ENCODE measurements at places on chromosomes 11 and 22.

DNA sequence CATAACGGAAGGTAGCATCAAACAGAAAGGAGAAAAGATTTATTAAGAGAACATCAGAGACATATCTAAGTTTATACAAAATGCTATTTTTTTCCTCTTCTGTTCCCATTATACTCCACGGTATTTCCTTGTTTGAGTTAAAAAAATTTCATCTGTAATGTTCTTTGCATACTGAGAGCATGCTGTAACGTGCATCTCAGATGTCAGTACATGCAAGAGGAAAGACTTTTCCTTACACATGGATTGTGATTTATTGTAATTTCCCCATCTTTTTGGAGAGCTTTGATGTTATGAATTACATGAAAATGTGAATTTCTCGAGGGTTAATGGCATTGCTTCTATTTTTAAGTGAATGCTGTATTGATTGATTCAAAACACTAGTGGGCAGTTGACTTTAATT is 1164.0 kb downstream of the LRRC4C start:
- no peak for DNase-seq

GRCh38 chr11:72373163-72373562 is 61.2 kb downstream of the CLPB start:
- DNase-seq, result no peak

- no peak for DNase-seq
Measured at GRCh38 chr11:65549096-65549495, 9.1 kb downstream of the LTBP3 start.

DNA sequence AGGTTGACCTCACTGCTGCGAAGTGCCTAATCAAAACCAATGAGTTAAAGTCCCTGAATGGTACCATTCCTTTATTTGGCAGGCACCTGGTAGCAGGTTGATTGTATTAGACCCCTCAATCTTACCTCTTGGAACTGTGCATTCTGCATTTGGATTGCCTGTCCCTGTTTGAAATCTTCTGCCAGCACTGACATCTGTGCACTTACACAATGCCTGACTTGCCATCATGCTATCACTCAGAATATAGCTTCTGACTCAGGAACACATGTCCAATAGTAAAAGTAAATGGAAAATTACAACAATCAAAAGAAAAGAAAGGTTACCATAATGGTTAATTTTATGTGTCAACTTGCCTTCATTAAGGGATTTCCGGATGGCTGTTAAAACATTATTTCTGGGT is 366.0 kb upstream of the PDGFD start:
- DNase-seq, result no peak

DNA sequence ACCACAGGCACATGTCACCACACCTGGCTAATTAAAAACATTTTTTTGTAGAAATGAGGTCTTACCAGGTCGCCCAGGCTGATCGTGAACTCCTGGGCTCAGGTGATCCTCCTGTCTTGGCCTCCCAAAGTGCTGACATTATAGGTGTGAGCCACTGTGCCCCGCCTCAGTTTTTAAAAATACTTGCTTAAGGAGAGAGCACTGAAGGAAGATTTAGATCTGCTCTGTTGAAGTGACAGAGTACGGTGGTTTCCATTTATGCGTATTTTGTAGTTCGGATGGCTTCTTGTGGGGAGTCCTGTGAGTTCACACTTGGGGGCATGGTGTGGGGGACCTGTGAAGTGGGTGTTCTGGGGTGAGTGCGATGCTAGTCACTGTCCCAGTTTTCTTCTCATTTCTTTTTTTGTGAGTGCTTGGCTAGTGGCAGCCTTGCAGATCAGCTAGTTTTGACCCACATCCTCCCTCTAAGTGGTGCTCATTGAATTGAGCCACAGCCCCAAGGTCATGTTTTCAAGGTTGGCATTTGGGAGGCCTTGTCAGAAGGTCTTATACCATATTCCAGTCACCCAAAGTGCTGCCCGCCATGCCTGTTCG is 31.5 kb downstream of the PTPRJ start:
- DNase-seq, result no peak

DNA sequence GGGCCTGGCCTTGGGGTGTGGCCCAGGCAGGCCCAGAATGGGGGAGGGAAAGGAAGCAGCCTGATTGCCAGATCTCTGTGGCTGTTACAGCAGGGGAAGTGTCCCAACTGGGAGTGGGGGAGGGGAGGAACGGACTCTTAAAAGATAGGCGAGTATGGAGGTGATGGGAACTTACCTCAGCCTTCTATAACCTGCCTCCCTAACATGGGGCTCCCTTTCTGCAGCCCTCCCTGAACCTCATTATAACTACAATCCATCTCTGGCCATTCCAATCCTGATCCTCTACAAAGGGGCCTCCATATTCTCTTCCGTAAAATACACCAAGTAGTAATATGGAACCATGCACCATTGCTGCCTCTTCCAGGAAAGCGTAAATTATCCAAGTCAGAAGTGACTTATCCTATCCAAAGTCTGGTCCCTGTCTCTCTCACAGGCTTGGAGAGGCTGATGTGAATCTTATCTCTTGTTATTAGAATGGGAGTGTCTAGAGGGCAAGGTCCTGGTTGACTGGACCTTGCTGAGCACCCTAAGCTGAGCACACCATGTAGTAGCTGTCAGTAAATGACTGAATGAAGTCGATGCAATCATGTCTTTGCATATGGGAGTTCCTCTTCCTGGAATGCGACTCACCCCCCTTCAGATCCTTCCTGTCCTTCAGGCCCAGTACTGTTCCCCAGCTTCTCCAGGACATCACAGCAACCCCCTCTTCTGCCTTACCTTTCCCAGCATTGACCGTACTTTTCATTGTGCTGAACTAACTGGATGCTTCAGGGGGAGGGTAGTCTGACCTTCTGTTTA is 5.9 kb downstream of the RHOG start:
- peak; percentile 78 for DNase-seq

DNA sequence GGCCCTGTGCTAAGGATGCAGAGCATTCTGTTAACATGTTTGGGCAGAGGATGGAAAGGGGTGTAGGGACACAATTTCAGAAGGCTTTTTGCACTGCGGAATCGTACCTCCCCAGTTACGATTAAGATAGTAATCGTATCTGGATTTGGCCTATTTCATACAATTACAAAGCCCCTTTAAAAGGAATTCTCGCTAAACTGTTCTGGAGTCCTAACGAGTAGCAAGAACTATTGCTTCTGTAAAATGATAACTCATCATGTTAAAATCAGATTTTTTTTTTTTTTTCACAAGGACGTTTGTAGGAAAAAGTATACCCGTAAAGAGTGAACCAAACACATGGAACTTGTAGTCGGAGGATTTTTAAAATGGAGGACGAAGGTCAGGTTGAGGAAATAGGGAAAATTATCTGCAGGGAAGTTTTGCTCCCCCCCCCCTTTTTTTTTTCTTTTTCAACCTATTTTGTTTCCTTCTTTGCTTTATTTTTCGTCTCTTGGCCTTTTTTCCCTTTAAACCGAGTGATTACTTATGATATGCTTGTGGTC is 934 bp downstream of the HSD17B12 start:
- no peak for DNase-seq

DNA sequence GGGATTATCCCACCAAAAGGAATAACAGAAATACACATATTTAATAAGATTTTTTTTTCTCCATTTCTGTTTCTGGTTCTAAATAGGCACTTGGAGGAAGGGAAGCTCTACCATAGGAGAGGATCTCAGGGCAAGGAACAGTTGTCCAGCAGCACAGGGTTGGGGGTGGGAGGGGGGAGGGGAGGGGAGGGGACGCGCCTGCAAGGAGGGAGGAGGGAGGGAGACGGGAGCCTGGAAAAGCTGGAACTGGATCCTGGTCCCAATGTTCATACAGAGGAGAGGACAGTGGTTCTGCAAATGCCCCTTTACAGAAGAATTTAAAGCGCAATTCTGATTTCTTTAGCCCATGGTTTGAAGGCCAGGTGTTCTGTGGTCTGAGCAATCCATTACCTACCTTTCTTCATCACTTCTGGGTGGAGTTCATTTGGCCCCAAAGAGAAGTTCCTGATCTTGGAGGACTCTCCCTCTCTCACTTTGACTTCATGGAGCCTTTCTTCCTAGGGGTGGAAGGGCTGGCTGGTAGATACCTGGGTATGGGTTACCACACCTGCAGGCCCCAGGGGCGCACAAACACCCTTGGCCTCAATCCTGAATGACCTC is 348.9 kb upstream of the NCAM1 start:
- DNase-seq, result no peak

GRCh38 chr11:33001751-33002542 is 13.7 kb upstream of the DEPDC7 start:
- no peak for DNase-seq

- DNase-seq, result no peak
Measured at GRCh38 chr11:119607726-119608125, 121.3 kb downstream of the NECTIN1 start.

GRCh38 chr11:1504138-1504537 is 17.6 kb upstream of the MOB2 start:
- no peak for DNase-seq

- peak; percentile 1 for DNase-seq
Measured at GRCh38 chr11:29333993-29334775, 682.6 kb downstream of the KCNA4 start.
